ENCODE measurements at places on chromosomes 2 and 18.
A peak's percentile ranks its signal among the peaks of the same experiment; 100 is the strongest.

- DNase-seq = no peak
These were observed 8.7 kb upstream of the SERPINB13 start for GRCh38 chr18:63578357-63578958.

DNA sequence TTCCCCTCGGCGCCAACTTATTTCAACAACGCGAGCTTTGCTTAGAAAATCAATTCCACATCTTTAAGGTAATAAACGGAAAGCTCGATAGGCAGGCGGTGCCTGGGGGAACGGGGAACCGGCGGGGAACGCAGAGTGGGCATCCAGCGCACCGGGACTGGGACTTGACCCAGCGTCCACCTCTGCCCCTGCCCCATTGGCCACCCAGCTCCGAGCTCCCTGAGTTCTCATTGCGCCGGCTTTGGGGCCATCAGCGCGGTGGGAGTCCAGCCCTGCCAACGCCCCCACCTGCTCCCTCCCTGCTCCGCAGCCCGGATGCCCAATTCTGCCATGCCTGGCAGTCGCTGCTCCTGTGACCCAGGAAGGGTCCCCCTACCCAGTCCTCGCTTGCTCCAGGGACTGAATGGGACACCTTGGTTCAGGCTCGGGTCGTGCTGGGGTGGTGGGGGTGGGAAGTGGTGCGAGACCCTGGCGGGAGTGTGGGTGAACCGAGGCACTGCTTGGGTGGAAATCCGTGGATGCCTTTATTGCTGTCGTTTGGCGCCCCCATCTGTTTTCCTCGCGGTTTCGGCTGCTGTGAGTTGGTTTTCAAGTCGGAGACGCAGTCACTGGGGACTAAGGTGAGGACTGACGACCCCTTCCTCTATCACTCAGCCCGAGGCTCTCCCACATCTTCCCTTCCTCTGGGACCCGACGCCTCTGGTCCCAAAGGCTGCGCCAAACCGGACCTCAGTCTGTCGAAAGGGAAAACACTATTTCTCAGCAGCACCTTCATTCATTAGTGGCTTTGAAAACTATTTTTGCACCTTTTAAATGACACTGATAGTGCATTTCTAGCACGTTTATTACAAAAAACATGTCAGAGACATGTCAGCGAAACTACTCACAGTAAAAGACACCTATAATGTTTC lies 2.4 kb upstream of the EVX2 start:
- DNase-seq = no peak

GRCh38 chr2:111117598-111118480 lies 2.9 kb upstream of the BCL2L11 start:
- peak; percentile 19 for DNase-seq

DNA sequence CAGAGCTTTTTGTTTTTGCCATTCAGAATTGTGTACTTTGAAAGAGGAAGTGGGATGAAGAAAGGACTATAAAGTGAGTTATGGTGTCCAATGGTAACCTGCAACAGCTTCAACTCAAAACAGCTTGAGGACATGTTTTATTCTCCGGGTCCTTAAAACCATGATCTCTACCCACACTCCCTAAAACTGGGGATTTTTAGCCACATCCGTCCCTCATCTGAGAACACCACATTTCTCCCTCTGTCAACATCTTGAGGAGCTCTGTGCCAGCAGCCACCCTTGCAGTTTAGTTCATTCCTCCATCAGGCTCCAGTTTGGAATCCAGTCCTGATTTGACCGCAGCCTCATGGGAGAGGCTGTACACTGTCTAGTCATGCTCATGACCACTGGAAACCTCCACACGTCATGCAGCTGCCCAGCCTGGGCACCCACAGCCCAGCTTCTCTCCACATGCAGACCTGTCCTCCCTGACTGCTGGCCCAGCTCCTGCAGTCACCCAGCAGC lies 62.6 kb downstream of the C18orf63 start:
- DNase-seq = peak; percentile 28

DNA sequence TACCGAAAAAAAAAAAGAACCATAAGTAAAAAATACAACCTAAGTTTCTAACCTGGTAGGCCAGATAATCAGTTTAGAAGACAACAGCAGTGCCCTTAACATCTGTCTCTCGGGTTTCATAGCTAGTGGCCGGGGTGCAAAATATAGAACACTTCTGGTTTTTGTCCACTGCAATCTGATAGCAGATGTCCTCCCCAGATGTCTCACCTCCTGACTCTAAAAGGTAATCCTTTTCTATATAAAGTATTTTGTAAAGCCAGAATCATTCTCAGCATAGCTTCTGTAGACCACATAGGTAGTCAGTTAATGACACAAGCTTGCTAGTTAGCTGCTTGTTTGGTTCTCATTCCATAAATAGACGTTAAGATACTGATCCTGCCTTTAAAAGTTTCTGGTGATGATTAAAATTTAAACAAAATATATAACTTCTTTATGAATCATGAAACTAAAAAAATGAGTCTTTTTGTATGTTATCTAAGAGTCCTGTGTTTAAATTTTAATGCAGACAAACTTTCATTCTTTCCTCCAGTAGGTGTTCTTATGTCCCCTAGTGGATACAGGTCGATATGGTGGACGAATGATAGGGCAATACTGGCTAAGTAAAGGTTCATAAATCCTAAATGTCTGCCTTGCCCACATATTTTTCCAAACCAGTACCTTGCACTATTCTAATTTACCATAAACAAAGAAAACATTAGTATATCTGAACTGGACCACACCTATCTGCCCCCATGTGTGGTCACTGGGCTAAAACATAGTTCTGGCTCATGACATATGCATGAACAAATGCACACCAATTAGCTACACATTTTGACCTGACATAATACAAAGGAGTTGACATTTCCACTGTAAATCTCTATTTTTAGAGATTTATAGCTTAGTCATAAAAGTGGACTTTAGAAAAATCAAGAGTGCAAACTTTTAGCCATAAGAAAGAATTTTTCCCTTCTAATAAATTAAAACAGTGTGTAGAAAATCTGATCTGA lies 171.0 kb downstream of the SRBD1 start:
- no peak for DNase-seq

DNA sequence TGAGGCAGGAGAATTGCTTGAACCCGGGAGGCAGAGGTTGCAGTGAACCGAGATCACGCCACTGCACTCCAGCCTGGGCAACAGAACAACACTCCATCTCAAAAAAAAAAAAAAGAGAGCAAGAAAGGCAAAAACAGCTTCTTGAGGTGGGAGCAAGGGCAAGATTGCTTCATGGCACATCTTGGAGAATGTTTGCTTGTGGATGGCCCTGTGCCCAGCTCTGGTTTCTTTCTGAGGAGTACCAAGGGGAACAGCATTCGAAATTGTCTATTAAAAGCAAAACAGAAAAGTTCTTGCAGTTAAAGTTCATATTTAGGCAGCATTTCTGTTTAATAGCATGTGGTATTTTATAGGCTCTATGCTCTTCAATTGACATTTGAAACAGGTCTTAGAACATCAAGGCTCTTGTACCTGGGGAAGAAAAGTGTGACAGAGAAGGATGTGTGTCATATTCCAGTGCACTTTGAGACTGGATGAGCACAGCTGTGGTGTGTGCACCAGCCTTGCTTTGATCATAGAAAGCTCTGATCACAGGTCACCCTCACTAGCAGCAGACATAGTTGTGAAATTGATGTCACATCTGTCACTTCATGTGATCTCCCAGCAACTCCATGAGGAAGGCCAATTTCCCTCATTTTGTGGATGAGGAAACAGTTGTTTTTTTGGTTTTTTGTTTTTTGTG lies 154.3 kb downstream of the UXS1 start:
- no peak for DNase-seq

GRCh38 chr2:217981971-217982370 lies 20.8 kb downstream of the TNS1 start:
- no peak for DNase-seq

GRCh38 chr2:23905155-23905554 lies 21.8 kb downstream of the ATAD2B start:
- DNase-seq = no peak

DNA sequence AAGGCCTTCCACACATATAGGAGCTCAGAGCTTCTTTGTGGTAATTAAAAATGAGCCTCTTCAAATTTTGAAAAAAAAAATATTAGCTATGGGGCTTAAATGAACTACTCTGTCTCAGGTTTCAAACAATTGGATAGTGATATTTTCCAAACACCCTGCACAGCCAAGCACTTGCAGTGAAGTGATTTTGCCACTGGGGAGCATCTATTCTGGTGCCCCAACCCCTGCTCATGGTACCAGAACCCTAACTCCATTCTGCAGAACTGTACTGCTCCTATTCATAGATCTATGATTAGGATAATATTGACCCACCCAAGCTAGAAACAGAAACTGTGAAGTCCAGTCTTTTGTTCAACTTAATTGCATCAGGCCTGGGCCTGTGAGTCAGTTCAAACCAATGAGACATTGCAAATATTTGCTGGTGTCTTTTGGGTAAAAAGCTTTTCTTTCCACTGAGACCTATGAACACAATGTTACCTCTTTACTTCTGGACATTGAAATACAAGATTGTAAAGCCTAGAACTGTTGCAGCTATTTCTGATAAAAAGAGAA lies 324.0 kb downstream of the GALNT13 start:
- DNase-seq = no peak

DNA sequence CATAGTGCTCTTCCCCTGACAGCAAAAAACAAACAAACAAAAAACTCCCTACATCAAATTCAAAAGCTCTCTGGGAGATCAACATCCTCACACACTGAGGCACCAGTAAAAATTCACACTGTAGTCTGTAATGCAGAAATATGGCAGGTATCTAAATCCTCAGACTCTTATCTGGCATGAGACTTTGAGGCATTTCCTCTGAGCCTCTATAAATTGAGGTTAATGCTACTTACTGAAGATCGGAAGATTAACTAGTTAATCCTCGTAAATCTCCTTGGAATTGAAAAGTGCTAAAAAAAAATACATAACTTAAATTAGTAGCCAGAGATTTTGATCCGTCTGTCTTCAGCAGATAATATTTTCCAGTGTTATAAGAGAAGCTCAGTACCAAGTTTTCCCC lies 65.0 kb downstream of the AP1S3 start:
- DNase-seq = no peak

DNA sequence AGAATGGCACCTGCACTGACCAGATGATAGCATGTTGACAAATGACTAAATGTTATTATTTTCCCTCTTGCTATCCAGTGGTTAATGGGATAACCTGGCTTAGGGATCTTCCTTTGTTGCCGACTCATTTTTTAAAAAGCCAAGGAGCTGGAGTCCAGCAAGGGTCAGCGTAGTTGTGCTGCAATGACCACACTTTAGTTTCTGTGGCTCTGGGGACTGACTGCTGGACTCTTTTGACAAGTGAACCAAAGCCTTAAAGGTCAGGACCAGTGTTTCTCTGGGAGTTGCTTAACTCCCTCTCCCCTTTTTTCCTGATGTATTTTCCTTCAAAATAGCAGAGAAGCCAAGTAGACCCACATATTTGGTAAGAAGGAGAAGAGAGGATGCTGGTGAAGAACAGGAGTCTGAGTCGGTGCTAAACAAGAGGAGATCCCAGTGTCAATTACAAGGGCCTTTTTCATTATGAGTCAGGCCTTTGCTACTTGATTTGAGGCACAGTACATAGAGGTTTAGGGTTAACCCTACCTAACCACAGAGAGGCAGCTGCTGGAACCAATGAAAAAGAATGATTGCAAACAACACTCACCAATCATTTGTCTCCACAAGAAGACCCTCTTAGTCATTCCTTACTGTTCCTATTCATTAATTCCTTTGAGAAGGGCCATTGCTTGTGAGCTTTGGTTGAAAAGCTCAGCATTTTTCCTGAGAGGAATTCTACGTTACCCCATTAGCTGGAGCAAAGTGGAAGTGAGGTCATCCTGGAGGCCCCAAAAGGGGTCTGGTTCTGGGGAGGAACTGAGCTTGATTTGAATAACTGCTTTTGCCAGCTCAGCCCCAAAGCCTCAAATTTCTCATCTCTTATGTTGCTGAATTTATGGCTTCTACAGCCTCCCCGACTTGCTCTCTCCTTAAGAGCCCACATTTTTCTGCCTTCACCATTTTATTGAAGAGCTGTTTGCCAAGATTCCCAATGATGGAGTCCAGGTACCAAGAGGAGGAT lies 137.6 kb upstream of the HNMT start:
- DNase-seq = no peak

DNA sequence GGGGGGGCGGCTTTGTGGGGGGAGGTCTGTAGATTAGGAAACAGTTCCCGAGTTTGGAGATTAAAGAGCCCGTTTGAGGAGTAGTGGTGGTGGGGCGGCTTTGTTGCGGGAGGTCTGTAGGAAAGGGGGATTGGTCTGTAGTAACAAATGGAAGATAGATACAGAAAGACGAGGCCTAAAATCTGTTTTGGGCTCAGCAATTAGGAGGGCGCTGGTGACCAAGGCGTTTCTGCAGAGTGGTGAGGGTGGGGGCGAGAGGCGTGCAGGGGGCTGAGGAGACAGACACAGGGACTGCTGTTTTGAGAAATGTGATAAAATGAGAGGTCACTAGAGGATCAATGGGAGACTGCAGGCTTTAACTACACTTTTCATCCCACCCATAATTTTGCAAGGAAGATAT lies 1.6 kb upstream of the ADNP2 start:
- no peak for DNase-seq

DNA sequence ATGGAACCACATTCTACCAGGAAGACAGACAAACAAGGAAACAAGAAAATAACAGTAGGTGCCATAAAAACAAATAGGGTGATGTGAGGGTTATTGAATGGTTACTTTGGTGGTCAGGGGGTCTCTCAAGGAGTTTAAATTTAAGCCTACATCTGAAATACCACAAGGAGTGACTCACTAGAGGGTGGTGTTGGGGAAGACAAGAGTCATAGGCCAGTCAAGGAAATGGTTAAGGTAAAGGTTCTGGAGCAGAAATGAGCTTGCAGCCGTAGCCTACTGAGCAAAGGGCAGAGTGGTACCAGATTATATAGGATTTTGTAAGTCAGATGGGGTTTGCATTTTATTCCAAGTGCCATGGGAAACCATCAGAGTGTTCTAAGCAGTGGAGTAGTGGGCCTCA lies 135.6 kb upstream of the DAPL1 start:
- DNase-seq = no peak

- DNase-seq = no peak
These were observed 96.3 kb upstream of the B3GNT2 start for GRCh38 chr2:62099523-62100175.

- no peak for DNase-seq
These were observed 3.2 kb downstream of the GALNT5 start for GRCh38 chr2:157260533-157261198.

GRCh38 chr2:85468704-85469349 lies 50.3 kb downstream of the SH2D6 start:
- no peak for DNase-seq

- DNase-seq = no peak
These were observed 69.1 kb downstream of the PDK1 start for GRCh38 chr2:172624996-172625395.

GRCh38 chr18:49371786-49372185 lies 88.7 kb downstream of the DYM start:
- no peak for DNase-seq

DNA sequence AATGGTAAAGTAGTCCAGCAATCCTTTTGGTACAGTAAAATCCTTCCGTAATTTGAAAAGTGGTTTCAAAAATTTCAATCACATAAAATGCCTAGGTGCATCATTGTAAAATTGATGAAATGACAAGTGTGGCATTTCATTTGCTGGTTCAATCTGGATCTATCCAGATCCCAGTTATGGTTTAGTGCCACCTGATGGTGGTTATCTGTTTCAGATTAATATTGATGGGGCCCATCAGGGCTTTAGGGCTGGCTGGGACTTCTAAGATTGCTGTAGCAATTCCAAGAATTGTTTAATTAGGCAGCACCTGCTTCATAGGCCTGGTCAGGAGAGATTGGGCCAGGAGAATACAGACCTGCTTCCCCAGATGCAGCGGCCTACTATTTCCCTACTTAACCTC lies 55.5 kb upstream of the PIK3C3 start:
- DNase-seq = no peak
